Activated CD8-positive, alpha-beta memory T cell treated with anti-CD3 and anti-CD28 coated beads for 48 hours (primary cell): ENCODE measurements at places on chromosomes 7 and 10.
A peak's percentile ranks its signal among the peaks of the same experiment; 100 is the strongest.

- no peak for DNase-seq
Measured at GRCh38 chr7:29457141-29457561, 106.5 kb upstream of the PRR15 start.

GRCh38 chr7:90618876-90619275 lies 22.8 kb downstream of the CDK14 start:
- no peak for DNase-seq

- DNase-seq: no peak
Measured at GRCh38 chr10:34906067-34906965, 91.2 kb upstream of the PARD3 start.

DNA sequence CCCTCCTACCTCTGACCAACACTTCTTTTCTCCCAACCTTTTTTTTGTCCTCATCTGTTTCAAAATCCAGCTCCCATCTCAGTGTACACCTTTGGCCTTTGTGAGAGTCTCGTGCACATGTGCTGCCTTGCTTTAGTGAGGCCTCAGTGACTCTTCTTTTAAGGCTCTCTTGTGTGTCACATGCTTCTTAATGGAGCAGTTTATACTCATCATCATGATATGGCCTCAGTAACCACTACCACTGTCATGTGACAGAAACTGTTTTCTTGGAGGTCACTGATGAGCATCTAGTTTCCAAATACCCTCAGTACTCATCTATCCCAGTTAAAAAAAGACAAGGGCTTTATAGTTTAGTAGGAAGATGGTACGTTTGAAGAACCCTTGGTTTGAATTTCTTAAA lies 8.1 kb upstream of the ARHGAP22 start:
- DNase-seq: no peak

DNA sequence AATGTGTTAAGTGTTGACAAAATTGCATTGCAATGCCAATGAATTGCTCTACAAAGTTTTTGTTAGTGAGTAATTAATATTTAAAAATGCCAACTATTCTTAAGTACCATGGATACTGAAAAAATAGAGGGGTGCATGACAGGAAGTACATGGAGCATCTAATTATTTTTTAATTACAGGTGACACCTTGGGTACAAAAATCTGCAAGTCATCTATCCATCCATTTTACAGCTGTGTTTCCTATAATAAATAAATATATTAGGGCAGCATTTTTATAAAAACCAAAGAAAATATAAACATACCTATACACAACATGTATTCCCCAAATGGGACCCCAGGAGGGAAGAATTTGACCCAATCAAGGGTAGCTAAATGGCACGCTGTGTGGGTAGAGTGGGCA lies 304.6 kb downstream of the XPNPEP1 start:
- no peak for DNase-seq

DNA sequence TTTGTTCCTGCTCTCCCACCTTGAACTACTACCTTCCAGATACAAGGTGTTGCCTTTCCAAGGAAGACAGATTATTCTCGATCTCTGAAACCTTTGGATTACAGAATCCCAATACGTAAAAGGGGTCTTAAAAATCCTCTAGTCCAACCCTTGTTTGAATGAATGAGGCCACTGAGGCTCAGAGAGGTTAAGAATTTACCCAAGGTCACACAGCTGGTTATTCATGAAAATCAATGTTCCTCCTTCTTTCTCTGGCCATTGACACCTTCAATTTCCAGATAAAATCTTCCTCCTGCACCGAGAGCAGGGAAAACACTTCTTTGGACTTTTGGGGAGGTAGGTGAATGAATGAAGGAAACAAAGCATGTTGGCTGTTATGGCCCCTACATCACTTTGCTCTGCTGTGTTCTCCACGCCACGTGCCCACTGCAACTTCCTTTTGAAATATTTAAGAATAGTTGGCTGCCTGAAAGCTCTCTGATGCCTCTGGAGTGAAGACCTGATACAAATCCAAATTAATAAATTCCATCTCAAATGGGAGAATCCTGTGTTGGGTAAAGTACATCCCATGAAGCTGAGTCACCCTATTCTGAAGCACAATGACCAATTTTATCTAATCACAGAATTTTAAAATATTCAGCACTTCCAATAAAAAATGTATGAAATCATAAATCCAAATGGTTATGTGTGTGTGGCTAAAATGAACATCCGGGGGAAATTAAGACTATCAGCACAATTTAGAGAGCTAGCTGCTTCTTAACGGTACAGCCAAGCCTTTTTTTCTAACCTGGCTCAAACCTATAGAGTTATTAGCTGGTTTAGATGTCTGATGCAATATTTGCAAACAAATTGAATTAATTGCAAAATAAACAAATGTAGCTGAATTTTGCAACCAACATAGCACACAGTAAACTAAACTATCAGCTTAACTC lies 7.3 kb downstream of the SVIL start:
- no peak for DNase-seq

DNA sequence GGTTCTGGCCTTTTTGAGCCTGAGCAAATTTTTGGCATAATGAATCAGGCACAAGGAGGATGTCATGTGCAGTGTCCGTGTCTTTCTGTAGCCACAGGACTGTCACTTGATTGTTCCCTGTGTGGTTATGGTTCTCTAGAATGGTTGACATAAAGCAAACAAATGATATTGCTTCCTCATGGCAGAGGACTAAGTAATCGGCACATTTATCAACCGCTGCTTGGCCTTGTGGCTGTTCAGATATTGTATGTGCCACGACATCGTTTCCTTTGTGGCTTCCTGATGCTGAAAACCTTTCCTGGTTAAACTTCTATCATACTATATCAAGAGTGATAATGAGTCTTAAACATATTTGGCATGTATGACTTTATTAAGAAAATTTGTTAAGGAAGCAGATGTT lies 598.8 kb downstream of the SUGCT start:
- no peak for DNase-seq

- no peak for DNase-seq
Measured at GRCh38 chr10:52004342-52004949, 305.1 kb upstream of the CSTF2T start.

GRCh38 chr7:24899905-24900304 lies 80.1 kb downstream of the OSBPL3 start:
- DNase-seq: no peak

DNA sequence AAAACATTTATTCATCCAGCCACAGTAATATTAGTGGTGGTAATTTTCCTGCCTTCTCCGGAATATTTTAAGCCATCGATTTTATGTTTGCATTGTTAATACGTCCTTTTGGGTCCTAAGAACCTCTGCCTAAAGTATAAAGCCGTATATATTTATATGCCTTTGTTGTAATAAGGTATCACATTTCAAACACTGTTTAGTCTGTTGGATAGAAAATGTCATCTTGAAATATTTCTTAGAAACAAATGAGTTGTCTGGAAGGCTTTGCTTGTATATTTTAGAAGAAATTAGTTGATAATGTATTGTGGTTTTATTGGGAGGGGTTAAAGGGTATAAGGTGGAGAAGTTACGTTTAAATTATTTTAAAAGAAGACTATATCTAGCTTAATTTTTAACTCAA lies 11.1 kb downstream of the PRPF18 start:
- DNase-seq: no peak

- DNase-seq: no peak
Measured at GRCh38 chr7:72435366-72435765, 23.2 kb upstream of the CALN1 start.

- DNase-seq: peak; percentile 29
Measured at GRCh38 chr10:28367929-28368484, 65.1 kb upstream of the MPP7 start.

GRCh38 chr7:48263311-48263650 lies 92.0 kb downstream of the ABCA13 start:
- no peak for DNase-seq

DNA sequence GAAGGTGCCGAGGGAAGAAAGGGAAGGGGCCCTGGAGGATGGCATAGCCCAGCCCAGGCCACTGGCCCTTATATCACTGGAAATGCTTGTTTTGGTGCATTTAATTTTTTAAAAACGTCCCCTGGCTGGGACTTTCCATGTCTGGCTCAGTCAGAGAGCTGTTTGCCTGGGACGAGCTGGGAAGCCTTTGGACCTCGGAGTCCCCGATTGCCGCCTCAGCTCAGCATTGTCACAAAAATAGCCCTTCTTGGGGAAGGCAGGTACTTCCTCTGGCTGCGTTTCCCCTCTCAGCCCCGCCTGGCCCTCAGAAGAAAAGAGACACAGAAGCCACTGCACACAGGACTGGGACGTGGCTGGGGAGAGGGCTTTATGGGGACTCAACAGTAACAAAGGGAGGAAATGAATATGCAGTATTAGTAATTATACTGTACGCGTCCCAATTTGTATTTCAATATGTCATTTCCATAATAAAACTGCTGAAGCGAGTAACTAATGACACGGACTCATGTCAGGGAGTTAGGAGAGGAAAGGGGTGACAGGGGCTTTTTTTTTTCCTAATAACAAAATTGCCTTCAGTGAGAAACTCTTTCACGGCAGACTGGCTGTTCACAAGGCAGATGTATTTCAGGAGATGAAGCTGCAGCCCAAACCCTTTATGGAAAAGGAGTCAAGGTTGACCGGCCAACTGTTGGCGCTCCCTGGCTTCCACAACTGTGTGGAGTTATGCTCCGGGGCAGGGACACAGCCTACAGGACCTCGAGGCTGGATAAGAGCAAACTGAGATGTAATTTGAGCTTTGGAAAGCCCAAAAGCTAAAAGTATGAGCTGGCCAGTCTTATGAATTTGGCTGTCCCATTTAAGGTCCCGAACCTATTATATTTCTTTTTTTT lies 31.0 kb upstream of the MXI1 start:
- DNase-seq: no peak

DNA sequence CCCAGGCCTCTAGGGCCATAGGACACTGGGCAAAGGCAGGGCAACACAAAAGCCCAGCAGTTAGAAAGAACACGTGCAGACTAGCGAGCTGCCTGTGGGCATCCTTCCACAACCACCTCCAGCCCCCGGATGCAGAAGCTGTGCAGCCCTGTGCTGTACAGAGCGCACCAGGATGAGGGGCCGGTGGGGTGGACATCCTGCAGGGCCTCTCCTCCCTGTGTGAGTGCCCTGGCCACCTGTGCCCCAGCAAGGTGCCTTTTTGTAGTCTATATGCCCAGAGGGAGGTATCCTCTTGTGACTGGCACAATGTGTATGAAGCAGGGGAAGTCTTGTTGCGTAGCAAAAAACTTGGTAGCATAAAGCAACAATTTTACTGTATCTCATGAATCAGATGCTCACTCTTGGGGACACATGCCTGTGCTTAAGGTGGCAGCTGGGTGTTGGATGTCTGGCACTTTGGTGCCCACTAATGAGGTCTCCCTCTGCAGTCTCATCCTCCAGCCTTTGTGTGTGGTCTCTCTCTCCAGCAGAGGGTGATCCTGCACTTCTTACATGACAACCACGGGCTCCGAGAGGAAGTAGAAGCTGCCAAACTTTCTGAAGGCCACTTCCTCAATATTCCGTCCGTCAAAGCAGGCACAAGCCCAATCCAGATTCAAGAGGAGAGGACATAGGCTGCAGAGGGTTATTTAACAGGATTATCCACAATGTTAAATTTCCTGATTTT lies 8.7 kb downstream of the NCAPG2 start:
- DNase-seq: no peak

GRCh38 chr7:25173184-25173583 lies 48.1 kb upstream of the CYCS start:
- DNase-seq: no peak

DNA sequence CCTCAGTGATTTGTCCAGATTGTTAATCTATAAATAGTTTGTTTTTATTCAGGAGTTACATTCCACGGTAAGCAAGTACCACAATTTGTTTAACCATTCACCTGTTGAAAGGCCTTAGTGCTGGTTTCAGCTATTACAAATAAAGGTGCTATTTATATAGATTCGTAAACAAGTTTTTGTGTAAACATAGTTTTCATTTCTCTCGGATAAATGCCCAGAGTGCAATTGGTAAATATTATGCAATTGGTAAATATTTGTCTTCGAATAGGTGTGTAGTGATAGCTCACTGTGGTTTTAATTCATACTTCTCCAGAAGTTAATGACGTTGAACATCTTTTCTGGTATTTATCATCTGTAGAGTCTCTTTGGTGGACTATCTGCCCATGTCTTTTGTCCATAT lies 76.4 kb upstream of the RSU1 start:
- DNase-seq: no peak

DNA sequence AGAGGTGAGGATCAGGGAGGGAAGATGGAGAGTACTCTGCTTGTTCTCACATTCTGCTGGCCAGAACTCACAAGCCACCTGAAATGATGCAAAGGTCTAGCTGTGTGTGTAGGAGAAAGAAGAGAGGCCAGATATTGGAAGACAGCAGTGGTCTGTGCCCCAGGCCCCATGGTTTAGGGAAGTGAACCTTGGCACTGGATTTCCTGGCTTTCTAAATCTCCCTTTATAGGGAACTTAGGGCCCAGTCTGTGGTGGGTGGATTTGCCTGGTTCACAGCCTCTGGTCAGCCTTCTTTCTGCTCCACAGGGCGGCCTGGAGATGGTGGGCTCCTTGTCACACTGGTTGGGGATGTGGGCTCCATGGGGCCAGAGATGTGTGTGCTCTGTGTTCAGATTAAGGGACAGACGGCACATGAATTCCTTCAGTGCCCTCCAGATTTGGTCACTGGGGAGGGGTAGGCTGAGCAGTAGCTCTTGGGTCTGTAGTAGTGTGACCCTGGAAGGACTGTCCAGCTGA lies 9.5 kb upstream of the SH2D4B start:
- DNase-seq: no peak

DNA sequence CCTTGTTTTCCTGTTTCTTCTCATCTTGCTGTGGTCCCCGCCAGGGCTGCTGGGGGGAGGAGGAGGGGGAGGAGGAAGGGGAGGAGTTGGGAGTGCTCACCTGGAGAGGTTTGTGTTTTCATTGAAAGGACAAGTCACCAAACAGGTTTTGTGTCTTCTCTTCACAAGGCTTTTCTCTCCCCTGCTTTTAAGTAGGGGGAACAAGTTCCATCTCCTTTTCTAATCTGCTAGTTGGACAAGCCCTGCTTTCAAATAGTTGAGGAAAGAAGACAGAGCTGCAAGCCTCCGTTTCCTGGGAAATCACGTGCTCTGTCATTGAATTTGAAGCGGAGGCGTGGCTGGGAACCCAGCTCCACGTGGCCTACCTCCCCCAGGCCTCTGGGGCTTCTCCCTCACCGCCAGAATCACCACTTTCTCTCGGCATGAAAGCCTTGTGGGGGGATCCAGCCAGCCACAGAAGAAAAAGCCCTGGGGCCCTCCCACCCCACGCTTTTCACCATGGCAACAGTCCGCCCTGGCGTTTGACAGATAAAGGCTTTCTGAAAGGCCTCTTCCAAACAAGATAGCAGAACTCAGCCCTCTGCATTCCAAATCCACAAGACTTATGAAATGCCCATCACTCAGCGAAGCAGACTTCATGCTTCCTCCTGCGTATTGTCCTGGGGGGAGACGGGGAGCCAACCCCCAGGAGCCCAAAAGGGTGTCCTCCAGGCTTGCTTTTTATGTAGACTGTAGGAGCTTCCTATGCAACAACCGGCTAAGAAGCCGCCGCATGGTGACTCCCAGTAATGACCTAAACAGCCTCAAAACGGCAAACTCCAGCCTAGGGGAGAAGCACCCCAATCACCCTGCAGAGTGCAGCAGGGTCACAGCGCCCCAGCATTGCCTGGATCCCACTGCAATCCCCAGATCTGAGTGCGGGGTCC lies 51.7 kb downstream of the PROSER2 start:
- peak; percentile 22 for DNase-seq
